ENCODE measurements at places on chromosomes 3 and 15. TPM values are rescaled to one million over a fixed set of nuclear protein-coding genes. Genes with fewer than 3 reads are reported as not detected.

The NEK10 gene
- 11.5 TPM for total RNA-seq

DNA sequence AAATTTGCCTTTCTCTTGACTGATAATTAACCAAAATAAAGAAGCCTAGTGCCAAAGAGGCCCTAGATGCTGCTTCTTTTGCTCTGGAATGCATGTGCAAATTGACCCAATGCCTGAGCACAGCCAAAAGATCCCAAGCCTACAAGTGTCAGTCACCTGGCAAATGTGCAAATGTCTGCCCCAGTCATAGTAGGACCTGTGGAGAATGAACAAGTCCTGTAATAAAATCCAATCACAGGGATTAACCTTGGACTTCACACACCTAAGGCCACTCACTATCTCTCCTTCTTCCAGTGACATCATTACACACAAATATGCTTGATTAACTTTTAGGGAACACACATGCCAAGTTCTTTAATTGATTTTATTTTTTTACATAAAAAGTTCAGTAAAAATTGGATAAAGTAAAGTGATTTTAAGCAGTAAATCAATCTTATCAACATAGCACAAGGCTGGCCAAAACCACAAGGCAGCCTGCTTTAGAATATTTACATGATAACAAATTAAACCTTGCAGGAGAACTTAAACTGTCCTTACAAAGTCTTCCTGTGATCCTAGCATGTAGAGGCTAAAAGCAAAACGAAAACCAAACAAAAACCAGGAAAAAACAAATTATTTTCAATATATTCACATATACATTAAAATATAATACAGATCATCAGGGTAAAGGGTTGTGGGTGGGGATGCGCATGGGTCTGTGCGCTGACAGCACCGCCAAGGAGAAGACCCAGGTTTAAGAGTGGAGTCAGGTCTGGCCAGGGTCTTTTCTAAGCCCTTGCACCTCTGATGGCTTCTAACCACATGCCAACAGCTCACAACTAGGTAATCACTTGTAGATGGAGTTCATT, 36.8 kb downstream of the NBEAL2 start:
- no peak for DNase-seq

- DNase-seq: no peak
Observed at GRCh38 chr15:42404461-42405235, 45.3 kb downstream of the CAPN3 start.

- no peak for DNase-seq
Observed at GRCh38 chr15:31311735-31312619, 14.7 kb upstream of the KLF13 start.

The MME gene
- total RNA-seq: 2.8 TPM

DNA sequence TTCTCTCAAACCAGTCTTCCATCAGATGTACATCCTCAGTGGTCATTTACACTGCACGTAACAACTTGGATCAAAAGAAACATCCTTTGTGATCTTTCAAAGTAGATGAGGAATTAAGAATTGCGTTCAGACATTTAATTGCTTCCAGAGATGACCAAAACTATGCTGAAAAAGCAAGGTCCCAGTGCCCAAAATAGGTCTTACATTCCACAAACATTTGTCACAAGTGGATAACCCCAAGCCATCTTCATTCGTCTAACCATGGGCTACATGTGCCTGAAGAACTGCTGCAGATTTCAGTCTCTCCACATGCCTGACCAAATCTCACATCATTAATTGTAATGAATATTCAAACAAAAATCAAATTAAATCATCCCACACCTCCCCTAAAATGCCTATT, 273.6 kb downstream of the SHOX2 start:
- no peak for DNase-seq

The GPR27 gene
- 7.3 TPM for total RNA-seq

DNA sequence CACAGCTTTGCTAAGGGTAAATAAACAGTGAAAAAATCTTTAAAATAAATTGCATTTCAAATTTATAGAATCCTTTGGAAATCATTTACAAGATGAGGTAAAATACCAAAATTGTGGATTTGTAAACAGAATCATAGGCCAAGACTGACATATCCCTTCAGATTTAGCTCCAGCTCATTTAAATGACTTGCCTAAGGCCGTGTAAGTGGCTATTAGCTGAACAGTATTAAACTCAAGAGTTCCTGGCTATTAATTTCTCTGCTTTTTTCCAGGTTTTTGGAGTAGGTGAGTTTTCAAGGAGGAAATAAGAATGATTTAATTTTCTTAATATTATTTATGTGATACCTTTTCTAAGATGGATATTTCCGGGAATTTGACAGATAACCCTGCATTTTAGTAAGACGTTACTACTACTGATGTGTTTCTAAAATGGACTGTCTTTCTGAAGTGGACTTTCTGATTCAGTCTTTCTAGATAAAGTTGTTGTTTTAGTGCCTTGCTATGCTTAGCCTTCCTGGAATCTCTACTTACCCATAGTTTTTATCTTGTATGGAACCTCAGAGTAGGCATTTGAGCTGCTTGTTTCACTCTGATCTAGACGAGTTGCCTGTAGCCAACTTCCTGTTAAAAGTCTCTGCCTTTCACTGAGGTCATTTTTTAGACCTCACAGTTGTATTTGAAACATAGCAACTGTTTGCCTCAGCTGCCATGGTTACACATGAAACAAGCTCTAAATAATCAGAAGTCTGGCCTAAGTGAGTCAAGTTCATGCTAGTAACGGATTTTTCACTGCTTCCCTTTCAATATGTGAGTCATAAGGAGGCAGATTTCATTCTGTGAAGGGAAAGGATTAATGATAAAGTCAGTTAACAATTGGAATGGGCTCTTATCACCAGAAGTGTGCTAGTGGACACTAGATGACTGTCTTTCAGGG, 127.0 kb downstream of the KLHL25 start:
- no peak for DNase-seq

DNA sequence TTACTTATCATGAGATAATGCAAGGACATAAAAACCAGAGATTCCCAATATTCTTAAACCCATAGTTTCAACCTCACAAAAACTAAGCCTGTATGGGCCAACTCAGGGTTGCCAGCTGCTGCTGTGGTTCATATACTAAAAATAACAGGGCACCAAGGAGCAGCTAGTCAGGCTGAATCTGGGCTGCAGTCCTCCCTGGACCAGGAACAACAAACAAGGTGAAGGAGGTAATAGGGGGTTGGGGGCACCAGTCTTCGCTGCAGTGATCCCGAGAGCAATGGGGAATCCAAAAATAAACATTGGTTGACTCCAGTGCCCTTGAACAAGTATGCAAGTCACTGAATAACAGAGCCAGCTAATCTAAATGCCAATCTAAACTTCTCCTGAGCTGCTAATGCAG, 108.9 kb downstream of the MECOM start:
- no peak for DNase-seq

GRCh38 chr3:114884213-114884923, 262.7 kb downstream of the ZBTB20 start:
- no peak for DNase-seq

GRCh38 chr3:183038757-183039156, 58.4 kb upstream of the DCUN1D1 start:
- no peak for DNase-seq

The KLHL6 gene
- 0.69 TPM for total RNA-seq

GRCh38 chr15:63803106-63803886, 30.5 kb downstream of the HERC1 start:
- DNase-seq: no peak

The RAMAC gene
- total RNA-seq: 13.9 TPM

The GNAT1 gene
- not detected for total RNA-seq

DNA sequence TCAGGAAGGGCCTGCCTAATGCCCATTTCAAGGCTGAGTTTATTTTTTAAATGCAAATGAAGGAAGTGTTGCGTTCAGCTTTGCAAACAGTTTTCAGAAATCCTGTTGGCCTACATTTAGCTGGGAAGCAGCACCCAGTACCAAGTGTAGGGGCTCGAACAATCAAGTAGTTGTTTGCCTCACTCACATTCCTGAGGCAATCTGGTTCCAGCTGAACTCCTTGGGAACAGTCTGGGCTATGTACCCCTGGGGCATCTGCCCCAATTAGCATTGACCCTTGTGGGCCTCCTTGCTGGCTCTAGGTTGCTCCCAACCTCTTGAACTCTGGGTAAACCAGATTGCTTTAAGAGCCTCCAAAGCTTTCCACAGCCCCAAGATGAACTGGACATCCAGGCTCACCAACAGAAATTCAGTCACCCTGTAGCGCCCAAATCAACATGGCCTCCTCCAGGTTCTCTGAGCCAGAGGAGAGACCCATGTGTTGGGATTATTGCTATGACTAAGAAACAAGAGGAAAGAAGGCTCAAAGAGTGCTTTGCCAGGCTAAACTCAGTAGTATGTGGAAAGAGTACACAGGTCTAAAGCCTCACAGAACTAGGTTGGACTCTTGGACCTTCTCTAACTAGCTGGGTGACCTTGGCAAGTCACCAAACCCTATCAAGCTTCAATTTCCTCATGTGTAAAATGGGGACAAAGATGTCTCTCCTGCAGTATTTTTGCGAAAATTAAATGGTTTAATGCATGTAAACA, 532.7 kb downstream of the SOX2 start:
- DNase-seq: no peak

DNA sequence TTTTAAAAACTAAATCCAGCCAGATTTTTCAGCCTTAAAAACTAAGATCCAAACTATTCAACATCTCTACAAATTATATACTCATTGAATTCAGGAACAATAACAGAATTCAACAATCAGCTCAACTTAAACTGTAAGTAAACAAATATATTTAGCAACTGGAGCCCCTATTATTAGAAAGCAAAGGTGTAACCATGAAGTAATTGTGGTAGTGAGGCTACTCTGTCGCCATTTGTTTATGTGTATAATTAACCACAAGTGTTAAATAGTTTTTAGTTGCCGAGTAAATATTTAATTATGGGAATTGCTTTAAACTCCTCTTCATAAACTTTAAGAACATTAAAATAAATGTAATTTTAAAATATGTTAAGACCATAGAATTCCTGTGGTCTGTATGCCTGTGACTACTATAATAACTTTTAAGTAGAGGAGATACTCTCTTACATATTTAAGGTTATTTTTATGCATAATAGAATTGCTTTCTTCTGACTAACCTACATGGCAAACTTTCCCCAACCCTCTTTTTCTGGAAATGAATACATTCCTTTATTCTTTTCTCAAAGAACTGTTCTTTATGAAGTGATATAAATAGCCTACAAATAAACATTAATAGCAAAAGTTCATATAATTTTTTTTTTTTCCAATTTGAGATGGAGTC, 51.2 kb downstream of the MFN1 start:
- no peak for DNase-seq

- DNase-seq: no peak
Observed at GRCh38 chr3:9786825-9787669, 5.2 kb downstream of the TADA3 start.

- no peak for DNase-seq
Observed at GRCh38 chr3:32303399-32303747, 64.9 kb downstream of the CMTM8 start.

The TMEM45A gene
- total RNA-seq: 3.2 TPM

DNA sequence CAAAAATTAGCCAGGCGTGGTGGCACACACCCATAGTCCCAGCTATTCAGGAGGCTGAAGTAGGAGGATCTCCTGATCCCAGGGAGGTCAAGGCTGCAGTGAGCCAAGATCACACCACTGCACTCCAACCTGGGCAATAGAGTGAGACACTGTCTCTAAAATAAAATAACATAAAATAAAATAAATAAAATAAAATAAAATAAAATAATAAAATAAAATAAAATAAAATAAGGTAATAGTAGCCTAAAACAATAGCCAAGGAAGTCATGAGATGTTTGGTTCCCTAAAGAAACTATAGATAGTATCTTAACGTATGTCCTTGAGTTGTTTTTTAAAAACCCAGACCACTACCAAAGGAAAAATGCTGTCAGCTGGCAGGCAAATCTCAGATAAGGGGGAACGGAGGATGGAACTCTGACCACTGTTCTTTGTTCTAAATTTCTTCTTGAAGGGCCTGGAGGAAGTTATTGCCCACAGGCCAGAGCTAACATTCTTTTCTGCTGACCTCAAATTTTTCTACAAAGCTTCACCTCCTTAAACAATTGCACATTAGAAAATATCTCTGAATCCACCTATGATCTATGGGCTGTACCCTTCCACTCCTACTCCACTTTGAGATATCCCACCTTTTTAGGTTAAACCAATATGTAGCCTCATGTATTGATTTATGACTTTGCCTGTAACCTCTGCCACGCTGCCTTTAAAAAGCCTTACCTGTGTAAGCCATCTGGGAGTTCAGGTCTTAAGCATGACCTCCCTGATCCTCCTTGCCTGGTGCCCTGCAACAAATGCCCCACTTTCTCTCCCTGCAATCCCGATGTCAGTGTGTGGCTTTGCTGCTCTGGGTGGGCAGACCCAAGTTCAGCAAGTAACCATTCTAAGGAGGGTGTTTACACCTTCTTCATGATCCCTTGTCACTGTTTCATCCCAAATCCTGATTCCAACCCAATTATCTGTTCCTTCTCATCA, 126.2 kb upstream of the BHLHE40 start:
- DNase-seq: no peak

GRCh38 chr3:46848271-46849044, 14.8 kb downstream of the MYL3 start:
- DNase-seq: peak; percentile 61

- no peak for DNase-seq
Observed at GRCh38 chr3:160874736-160875135, 118.7 kb downstream of the PPM1L start.

GRCh38 chr3:148582126-148582525, 115.6 kb upstream of the AGTR1 start:
- DNase-seq: no peak

The FAM107A gene
- total RNA-seq: 115 TPM

The SAMD7 gene
- not detected for total RNA-seq

DNA sequence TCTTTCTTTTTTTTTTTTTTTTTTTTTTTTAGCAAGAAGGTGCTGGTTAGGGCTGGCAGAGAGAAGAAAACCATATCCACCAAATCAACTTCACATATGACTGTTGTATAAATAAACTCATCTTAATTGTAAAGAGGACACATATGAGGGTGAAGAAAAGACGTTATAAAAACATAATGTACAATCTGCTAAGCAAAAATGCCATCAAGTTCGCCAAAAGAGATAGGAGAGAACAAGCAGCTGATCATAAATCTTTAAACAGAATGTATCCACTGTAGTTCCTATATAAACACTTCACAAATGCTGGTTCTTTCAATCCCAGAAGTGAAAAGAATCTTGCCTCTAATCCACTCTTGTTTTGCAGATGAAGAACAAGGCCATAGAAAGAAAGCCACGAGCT, 9.2 kb downstream of the FGF12 start:
- DNase-seq: no peak
